Stimulated activated CD8-positive, alpha-beta memory T cell treated with anti-CD3 and anti-CD28 coated beads, Interleukin-4, amount 100 ng/mL, for 1 hour (primary cell): ENCODE measurements at places on chromosomes 4 and X.

- DNase-seq: no peak
Observed at GRCh38 chr4:188550296-188550695, 411.1 kb downstream of the TRIML1 start.

DNA sequence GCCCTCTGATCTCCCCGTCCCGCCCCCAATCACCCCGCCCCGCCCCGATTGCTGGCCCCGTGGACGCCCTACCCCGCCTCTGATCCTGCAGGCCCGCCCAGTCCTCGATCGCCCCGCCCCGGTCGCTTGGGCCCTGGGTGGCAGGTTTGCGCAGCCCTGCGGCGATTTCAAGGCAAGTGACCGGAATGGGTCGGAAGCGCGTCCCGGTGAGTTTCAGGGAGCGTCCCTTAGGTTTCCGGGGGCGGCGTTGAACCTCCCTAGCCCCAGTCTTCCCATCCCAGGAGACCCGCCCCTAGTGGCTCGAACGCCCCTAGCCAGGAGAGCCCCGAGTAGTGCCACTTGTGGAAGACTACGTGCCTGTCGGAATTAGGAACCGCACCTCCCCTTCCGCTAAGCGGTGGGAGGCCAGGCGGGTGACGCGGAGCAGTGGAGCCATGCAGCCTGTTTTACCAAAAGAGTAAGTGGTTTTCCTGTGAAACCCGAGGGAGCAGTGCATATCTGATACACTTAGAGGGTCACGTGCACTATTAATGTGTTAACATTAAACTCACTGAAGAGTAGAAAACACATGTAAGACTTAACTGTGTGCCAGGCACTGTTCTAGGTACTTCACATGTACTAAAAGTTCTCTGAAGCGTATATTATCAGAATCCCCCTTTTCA, 354 bp upstream of the TEC start:
- DNase-seq: peak; percentile 71

- no peak for DNase-seq
Observed at GRCh38 chr4:144578681-144579080, 67.3 kb upstream of the HHIP start.

- DNase-seq: no peak
Observed at GRCh38 chr4:3365871-3366842, 73.3 kb downstream of the RGS12 start.

- no peak for DNase-seq
Observed at GRCh38 chrX:119643696-119644095, 37.5 kb upstream of the NKRF start.

GRCh38 chr4:165612936-165613335, 234.1 kb downstream of the CPE start:
- no peak for DNase-seq

- no peak for DNase-seq
Observed at GRCh38 chrX:4935846-4936245, 1222.4 kb upstream of the PRKX start.

GRCh38 chrX:84453351-84454246, 48.7 kb downstream of the HDX start:
- DNase-seq: no peak

DNA sequence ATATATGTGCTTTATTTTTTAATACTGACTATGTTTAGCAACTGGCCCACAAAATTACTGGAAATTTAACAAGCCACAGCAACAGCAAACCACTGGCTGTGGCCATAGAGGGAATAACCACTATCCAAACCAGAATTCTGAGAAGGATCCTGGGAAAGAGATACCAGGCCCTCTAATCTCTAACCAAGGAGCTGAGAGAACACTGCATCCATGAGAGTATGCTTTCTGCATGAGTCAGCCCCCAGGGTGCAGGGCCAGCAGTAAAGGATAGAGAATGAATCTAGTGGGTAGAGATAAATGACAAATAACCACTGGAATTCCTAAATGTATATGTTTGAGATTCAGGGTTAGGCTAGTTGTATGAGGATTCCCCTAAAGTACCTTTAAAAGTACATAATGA, 221.8 kb downstream of the KIT start:
- DNase-seq: no peak

GRCh38 chr4:67401902-67402301, 143.4 kb downstream of the CENPC start:
- DNase-seq: no peak

- DNase-seq: no peak
Observed at GRCh38 chr4:153542834-153543233, 76.7 kb downstream of the TMEM131L start.

GRCh38 chrX:57902633-57903032, 7.6 kb downstream of the ZXDA start:
- no peak for DNase-seq

DNA sequence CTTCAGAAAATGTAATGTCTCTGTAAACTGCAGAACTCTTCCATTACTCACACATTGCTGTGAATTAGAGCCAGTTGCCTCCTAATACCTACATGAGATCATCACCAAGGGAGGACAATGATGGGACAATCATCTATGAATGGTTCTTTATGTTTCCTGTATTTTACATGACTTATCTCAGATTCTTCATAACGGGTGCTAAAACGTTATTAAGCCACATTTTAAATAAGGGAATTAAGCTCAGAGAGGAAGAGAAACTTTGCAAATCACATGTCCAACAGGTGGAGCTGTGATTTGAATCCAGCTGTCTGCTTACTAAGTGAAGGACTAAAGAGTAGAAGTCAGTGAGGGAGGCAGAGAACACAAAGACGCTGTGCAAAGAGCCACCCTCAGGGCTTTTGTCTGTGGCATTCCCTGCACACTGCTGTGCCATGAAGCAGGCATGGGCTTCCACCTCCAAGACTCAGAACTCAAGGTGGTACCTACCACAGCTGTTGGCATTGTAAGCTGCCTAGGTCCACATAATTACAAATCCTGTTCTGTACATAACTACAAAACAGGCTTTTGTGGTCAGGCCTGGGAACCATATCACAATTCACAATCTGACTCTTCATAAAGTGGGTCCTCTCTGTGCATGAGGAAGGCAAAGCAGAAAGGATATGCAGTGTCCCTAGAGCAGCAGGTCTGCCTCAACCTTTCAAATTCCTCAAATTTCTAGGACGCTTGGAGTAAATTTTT, 12.8 kb downstream of the TBC1D9 start:
- no peak for DNase-seq

DNA sequence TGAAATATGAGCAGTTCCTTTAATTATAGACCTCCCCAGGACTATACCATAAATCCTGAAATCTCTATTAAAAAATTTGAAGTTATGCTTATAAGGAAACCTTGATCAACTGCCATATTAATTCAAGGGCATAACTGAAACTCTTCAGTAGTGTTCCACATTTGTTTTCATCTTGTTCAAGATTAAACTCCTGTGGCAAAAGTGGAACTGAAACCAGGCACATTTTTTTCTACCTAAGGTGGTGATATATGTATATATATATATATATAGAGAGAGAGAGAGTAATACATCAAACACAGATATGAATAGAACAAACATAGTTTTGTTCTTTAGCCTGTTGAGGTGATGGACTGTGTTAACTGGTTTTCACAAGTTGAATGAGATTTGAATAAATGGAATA, 287.9 kb downstream of the DACH2 start:
- no peak for DNase-seq

GRCh38 chrX:11269996-11270395, 23.2 kb upstream of the AMELX start:
- DNase-seq: no peak

DNA sequence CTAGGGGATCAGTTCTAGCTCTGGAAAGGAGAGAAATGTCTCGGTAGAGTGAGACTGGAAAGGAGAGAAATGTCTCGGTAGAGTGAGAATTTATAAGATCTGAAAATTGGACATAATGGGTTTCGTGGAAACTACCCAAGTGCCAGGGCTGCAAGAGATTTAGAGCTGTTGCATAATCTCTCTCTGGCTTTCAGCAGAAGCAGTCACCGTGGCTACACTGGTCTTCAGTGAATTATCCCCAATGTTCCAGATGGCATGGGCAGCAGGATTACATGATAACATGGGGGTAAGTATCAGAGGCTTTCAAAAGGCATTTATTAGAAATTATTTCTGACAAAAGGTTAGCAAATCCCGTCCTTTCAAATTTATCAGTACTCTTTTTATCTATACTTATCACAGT, 435.5 kb downstream of the NKX6-1 start:
- DNase-seq: no peak

GRCh38 chr4:92172203-92172602, 131.6 kb upstream of the GRID2 start:
- no peak for DNase-seq

DNA sequence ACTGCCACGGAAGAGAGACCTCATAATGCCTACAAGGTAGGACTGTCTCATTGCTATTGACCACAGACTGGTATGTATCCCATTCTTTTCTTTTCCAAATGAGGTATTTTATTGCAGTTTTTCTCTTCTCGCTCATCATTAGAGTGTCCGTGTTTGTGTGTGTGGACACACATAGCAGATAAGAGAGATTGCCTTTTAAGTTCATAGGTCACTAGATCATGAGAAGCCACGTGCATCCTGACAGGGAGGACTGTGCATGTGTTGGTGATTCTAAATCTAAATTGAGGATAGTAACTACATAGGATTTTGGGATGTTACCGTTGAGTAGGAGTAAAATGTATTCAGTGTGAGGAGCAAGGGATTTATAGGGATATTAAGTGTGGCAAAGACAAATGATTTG, 37.3 kb downstream of the HPGD start:
- no peak for DNase-seq

GRCh38 chr4:17188125-17188524, 289.7 kb upstream of the LDB2 start:
- DNase-seq: no peak

DNA sequence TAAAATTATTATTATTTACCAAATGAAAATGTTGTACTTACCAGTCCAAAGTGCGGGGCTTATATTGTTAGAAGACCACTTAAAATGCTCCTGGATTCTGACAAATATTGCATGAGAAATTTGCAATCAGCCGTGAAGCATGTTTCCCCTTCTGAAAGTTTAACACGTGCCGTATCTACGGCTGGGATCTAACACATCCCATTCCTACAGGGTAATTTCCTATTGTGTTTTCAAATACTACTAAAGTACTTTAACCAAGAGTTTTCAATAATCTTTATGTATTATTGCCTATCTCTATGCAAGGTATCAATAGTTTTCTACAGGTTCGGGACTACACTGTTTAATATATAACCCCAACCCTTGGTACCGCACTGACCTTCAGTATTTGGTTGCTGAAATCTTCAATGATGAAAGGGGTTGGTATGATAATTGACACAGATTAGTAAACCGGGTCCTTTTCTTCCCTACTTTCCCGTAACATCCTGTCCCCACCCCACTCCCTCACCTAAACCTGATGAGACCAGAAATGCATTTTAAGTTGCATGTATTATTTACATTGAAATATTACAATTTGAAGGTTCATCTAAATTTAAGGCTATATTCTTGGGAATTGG, 795 bp upstream of the BRWD3 start:
- no peak for DNase-seq

GRCh38 chrX:44042751-44043150, 69.6 kb upstream of the NDP start:
- DNase-seq: no peak

GRCh38 chr4:8381814-8382581, 58.5 kb downstream of the ACOX3 start:
- DNase-seq: no peak

GRCh38 chrX:149568701-149569296, 18.5 kb downstream of the MAGEA9B start:
- no peak for DNase-seq

GRCh38 chr4:185404031-185404430, 7.4 kb downstream of the ANKRD37 start:
- DNase-seq: no peak

GRCh38 chrX:37472836-37473235, 98.6 kb upstream of the LANCL3 start:
- DNase-seq: no peak

DNA sequence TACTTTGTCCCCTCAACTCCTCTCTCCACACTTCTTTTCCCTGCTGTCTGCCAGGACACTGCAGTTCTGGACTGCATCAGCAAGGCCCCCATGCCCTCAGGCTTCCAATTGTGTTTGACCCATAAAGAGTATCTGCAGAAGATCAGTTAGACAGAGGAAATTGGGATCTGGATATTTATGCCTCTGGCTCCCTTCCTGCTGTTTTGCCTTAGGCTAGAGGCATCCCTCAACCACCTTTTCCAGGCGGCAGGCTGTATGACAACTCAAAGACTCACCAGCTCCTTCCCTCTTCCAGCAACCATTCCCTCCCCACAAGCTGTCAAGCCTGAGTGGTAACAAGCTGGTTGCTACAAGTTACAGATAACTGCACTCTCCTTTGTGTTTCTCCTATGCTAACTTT, 66.4 kb upstream of the NDP start:
- no peak for DNase-seq

GRCh38 chr4:105707782-105708180, 708 bp downstream of the INTS12 start:
- DNase-seq: no peak

GRCh38 chrX:45873781-45874180, 671.4 kb downstream of the ZNF674 start:
- DNase-seq: no peak

DNA sequence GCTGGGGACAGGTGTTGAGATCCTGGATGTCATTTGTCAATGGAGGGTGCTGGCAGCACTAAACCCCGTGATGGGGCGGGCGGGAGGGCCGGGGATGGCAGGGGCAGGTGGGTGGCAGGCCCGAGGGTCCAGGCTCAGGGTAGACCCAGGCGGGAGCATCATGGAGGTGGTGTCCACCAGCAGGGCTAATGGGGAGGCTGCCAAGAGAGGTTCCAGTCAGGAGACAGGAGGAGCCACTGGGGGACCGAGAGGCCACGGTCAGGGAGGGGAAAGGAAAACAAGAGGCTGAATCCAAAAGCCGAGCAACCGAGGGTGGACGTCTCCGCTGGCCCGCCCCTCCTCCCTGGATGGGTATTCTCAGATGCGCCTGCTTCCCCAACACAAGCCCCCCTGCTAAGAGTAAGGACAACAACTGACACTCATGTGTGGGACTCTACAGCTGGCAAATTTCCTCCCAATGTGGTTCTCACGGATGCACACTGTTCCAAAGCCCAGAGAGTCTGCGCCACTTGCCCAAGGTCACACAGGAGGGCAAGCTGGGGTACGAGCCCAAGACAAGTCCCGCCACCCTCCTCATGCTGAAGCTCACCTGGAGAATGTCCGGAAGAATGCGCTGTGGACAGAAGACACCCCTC, 132.0 kb downstream of the CPZ start:
- no peak for DNase-seq

DNA sequence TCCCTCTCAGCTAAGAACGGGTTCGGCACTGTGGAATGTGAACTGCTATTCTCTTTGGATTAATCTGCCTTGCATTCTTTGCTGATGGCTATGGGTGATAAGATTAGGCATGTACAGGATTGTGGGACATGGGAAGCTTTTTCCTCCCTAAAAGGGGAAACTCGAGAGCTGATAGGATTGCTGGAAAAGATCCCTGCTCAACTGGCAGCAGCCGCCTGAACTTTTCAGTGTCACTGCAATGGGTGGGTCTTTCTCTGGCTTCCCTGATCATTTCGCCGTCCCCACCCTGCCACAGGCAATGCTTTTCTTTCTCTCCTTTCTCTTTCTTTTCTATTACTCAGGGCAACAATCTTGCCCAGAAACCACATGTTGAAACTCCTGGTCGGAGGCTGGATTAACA, 20.5 kb downstream of the PAGE2 start:
- DNase-seq: no peak
